Stimulated activated CD8-positive, alpha-beta memory T cell treated with anti-CD3 and anti-CD28 coated beads, Interleukin-15, amount 100 ng/mL, for 24 hours (primary cell): ENCODE measurements at places on chromosomes 4 and X.

DNA sequence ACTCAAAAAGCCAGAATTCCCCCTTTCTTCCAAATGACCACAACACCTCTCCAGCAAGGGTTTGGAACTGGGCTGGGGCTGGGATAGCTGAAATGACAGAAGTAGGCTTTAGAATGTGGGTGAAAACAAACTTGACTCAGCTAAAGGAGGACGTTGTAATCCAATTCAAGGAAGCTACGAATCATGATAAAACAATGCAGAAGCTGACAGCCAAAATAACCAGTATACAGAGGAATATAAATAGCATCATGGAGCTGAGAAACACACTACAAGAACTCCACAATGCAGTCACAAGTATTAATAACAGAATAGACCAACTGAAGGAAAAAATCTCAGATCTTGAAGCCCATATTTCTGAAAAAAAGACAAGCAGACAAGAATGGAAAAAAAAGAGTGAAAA lies 95.8 kb upstream of the TET2 start:
- no peak for DNase-seq

DNA sequence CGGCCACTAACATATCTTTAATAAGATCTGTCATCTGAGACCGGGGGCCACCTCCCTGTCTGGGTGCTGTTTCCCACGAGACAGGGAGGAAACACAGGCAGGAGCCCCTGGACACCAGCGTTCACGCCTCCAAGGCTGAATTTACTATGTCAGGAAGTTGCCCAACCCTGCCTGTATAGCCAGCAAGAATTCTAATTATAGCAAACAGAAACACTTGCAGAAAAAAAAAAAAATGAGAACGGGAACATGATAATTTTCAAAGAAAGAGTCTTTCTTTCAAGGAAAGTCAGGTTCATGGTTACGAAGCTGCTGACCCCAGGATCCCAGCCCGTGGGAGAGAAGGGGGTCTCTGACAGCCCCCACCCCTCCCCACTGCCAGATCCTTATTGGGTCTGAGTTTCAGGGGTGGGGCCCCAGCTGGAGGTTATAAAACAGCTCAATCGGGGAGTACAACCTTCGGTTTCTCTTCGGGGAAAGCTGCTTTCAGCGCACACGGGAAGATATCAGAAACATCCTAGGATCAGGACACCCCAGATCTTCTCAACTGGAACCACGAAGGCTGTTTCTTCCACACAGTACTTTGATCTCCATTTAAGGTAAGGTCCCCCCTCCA lies at the start of gene IL3RA:
IL3RA (plus strand) TSS at position 455 of the 613 bp plus-strand sequence. CDS start 4,981 bp downstream, outside the sequence.
- DNase-seq: no peak

- no peak for DNase-seq
These were observed 34.2 kb downstream of the ARAP2 start for GRCh38 chr4:36209941-36210649.

GRCh38 chr4:40672528-40673522 lies 43.2 kb upstream of the RBM47 start:
- DNase-seq: no peak

DNA sequence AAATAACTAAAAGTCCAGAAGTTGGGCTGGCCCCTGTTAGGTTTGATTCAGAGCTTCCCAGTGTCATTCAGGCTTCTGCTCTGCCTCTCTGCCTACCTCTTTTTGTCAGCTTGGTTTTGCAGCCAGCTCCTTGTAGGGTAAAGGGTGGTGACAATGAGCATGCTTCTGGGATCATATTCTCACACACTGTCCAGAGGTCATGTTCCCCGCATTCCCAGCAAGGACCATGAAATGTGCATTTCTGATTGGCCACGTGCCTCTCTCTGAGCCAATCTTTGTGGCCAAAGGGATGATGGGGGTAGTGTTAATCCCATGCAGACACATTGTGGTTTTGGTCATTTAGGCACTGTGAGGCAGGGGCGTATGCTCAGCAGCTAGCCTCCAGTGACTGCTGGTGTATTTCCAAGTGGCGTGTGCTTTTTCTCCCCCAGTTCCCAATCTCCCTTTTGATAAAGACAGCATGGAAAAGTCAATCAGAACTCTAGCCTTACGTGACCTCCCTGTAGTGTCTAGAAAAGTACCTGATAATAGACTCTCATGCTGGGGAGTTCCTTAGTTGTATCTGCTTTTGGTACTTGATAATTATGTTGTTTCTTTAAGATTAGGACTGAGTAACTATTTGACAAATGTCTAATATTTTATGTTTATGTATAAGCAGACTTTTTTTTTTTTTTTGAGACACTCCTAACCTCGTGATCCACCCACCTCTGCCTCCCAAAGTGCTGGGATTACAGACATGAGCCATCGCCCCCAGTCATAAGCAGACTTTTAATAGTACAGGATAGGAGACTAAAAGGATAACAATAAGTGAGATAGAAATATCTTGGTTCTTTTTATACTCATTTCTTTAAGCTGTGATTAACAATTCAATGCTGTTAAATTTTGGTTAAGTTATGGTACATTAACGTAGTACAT lies 57.8 kb downstream of the KIAA0232 start:
- no peak for DNase-seq
